ENCODE measurements at places on chromosomes 6 and 20.
A peak's percentile ranks its signal among the peaks of the same experiment; 100 is the strongest.

DNA sequence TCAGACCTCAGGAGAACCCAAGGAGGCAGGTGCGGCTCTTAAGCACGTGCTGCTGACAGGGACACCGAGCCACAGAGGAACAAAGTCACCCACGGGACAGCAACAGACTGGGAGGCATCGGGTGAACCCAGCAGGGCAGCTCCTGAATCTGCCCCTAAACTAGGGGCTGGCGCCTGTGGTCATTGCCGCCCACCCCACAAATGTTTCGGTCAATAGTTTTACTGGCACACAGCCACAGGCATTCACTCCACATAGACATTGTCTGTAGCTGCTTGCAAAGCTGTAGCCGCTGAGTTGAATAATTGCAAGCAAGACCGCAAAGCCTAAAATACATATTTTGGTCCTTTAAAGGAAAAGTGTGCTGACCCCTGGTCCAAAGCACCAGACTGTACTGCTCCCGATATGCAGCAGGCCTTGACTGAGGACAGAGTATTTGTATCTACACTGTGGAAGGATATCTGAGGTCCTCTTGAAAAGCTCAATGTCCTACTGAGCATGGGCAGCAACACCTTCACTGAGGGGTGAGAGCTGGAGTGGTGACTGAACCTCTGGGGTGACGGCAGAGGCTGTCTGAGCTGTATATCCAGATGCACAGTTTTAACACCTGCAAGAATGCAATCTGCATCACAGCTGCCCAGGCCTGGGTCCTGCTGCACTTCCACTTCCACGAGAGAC is 310.3 kb downstream of the THBS2 start:
- DNase-seq: no peak

DNA sequence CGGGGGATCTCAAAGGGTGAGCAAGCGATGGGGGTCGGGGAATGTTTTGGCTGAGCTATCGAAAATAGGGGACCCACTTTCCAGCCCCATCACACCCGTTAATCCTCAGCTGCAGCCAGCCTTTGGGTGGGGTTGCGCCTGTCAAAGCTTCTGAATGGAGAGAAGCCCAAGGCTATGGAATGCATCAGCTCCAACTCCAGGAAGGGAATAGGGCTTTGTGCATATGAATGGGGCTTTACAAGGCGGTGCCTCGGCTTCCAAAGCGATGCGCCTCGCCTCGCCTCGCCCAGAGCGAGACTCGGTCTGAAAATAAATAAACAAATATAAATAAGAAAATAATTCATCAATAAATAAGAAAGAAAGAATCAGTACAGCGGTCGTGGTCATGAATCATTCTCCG is 751.4 kb upstream of the DEFB115 start:
- no peak for DNase-seq

DNA sequence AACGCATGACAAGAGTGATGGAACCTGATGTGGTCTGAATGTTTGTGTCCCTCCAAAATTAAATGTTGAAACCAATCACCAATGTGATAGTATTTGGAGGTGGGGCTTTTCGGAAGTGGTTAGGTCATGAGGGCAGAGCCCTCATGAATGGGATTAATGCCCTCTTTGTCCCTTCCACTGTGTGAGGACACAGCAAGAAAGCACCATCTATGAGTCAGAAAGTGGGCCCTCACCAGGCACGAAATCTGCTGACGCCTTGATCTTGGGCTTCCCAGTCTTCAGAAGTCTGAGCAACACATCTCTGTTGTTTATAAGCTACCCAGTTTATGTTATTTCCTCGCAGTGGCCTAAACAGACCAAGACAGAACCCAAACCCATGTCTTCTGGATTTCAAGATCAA is 244.0 kb upstream of the JAG1 start:
- no peak for DNase-seq

GRCh38 chr6:63441266-63441956 is 121.6 kb upstream of the LGSN start:
- DNase-seq: no peak

DNA sequence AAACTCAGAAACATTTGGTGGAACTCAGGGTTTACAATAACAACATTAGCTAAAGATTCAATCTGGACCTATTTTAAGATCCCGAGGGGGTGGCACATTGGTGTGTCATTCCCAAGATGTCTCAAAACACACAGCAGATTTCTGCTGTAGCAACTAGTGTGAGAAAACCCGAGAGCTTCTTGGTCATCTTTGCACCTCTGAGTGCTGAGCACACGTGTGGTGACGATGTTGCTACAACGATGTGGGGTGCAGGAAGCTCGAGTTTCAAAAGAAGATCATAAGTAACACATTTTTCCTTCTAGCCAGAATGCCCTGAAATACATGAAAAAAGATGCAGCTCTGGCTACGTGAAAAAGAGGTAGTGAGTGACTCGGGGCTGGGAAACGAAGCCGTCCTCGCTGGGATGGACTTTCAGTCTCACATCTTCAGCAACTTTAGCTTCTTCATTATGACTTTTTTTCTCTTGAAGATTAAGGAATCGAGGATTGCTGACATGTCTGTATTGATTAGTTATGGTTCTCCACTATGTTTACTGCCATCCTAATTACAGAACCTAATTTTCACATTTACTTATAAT is 1.5 kb downstream of the RAMACL start:
- DNase-seq: no peak

- DNase-seq: no peak
Observed at GRCh38 chr6:40152701-40153436, 218.6 kb upstream of the MOCS1 start.

- DNase-seq: no peak
Observed at GRCh38 chr6:44271406-44271723, 1.1 kb downstream of the TMEM151B start.

GRCh38 chr20:36439040-36439730 is 102.1 kb upstream of the MYL9 start:
- DNase-seq: peak; percentile 50

GRCh38 chr6:113461153-113461932 is 395.8 kb upstream of the MARCKS start:
- DNase-seq: no peak

DNA sequence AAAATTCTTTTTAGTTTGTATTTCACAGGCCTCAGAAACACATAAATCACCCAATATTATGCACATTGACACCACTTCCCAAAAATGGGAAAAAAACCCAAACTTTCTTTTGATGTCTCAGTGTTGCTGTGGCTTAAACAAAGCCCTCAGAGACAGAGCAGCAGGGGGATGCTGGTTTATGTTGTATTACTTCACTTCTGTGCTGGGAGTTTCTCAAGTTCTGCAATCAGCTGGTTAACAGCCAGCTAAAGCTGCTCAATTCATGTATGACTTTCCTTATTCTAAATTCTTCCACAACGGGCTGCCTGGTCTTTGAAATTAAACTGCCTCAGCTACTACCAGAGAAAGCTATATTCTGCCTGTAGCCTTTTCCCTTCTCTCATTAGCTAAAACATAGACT is 5.6 kb downstream of the FILIP1 start:
- DNase-seq: no peak

- no peak for DNase-seq
Observed at GRCh38 chr6:25541228-25541627, 110.8 kb upstream of the SCGN start.

GRCh38 chr20:41405436-41405835 is 38.8 kb upstream of the EMILIN3 start:
- no peak for DNase-seq

GRCh38 chr20:49676581-49677291 is 36.9 kb downstream of the B4GALT5 start:
- DNase-seq: peak; percentile 39

GRCh38 chr6:46393161-46393939 is 97.9 kb downstream of the RCAN2 start:
- DNase-seq: no peak

- DNase-seq: no peak
Observed at GRCh38 chr6:117481926-117482239, 591 bp upstream of the DCBLD1 start.

- DNase-seq: no peak
Observed at GRCh38 chr6:155473741-155474140, 18.1 kb upstream of the NOX3 start.

- no peak for DNase-seq
Observed at GRCh38 chr6:6996124-6996523, 111.6 kb upstream of the RREB1 start.

DNA sequence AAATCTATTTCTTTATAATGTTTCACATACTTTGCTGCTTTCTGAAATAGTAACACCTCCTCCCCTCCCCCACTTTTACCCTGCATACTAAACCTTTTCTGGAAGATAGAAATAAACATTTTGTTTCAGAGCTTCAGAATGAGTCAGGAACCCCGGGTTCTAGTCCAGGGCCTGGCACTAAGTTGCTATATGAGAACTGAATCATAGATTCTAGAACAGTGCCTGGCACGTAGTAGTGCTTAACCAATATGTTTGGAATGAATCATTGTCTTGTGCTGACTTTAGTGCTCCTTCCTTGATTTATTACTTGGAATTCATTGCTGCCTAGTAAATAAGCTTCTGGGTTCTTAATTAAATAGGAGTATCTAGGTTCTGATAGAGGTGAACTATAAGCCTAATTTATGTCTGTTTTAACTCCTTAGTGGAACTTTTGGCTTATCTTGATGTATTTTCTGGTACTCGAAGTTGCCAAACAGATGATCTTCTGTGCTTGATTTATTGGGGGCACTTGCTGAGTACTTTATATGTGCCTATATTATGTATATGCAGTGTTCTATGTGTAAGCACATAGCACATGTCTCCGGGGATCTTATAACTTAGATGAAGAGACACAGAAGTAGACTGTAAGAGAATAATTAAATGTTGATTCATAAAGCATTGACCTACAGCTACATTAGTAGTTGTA is 18.6 kb downstream of the TAB2 start:
- peak; percentile 51 for DNase-seq

DNA sequence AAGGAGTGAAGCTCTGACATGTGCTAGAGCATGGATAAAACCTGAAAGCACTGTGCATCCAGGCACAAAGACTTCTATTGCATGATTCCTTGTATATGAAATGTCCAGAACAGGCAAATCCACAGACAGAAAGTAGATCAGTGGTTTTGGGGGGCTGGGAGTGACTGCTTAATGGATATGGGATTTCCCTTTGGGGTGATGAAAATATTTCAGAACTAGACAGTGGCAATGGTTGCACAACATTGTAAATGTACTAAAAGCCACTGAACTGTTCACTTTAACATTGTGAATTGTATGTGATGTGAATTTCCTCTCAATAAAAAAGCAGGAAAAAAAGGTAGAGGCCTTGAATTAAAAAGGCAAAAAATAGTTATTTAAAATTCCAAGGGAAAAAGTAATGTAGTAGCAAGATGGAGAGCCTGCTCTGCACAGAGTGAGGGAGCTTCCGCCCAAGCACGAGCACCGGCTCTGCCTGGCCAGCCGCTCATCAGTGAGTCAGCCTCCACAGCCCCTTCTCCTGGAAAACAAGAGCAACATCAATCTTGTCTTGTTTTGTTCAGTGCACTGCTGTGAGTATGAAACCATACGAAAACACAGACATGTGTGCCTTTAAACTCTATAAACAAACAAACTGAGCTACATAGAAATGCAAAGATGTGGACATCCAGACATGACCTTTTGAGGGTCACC is 74.6 kb upstream of the THBS2 start:
- no peak for DNase-seq

DNA sequence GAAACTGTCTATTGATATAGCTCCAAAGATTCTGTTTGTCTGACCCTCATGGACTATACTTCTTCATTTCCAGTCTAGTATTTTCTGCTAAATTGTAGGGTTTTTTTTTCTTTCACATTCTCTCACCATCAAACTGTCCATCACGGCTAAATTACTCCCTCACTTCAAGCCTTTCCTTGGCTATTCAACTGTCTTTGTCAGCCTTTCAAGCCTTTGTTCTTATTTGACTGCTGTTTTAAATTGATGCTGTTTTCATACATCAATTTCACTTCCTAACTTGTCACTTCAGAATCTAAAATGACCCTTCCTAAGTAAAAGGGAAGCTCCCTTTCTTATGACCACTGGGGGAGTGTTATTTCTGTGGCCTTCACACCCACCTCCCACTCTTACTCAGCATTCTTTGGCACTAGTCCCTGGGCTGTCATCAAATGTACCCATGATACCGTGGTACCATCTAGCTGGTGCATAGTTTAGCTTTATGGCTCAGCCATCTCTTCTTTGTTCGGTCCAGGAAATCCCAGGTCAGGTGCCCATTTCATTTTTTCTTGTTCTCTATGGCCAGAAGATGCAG is 8.6 kb downstream of the GJA1 start:
- no peak for DNase-seq

GRCh38 chr6:75386050-75386770 is 101.6 kb upstream of the TMEM30A start:
- no peak for DNase-seq

GRCh38 chr6:151073146-151073545 is 166.6 kb upstream of the AKAP12 start:
- DNase-seq: no peak

DNA sequence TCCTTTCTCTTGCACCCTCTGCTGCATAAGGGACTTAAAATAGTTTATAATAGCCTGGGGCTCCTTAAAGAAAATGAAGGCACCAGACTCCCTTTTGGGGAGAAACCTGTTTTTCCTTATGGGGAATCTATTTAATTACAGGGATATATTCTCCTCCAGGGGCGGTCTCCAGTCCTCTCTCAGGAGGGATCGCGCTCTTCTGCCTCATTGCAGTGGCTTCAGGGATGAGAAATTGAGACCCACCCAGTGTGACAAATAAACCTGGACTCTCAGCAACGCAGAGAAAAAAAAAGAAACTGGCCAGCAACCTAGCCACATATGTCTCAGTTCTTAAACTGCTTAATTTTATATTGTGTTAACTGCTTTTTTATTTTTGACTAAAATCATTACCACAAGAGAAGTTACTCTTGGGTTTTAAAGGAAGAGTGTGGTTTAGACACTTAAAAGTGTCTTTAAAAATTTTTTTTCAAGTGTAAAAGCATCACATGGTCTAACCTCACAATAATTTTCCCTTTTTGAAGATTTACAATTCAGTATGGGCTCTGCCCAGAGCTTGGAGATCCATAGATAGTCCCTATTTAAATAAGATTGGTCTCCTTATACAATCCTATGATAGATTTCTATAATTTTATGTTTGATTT is 11.7 kb upstream of the GOPC start:
- no peak for DNase-seq

DNA sequence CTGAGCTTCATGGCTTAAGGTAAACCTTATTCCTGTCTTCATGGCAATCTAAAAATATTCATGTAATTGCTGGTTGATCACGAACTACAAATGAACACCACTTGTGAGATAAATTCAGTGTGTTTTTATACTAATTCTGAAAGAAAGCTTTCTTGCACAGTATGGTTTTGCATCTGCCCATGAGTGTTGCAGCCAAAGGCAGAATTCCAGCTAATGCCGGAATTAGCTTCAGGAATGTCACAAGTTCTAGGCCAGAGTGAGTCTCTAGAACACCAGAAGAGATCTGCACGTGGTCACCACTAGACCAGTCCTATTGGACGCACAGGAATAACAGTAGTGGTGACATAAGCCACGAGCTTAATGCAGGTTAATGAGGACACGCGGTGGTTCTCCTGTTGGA is 223.7 kb downstream of the CDH4 start:
- DNase-seq: no peak

DNA sequence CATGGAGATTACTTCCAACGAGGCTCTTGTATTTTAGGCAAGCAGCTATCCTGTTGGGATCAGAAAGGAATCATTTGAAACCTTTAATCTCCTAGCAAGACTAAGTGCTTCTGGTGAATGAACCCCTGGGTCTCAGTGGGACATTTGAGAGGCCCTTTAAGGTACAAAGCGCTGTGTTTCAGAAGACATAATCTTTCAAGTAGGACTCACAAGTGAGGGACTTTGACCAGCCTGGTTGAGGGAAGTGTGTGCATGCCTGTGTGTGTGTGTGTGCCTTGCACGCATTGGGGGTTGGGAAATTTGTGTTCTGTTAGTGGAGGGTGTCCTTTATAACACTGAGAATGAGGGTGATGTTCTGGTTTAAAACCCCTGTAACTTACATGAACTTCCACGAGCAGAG is 64.4 kb upstream of the KCNG1 start:
- DNase-seq: no peak

Data from activated CD4-positive, alpha-beta T cell treated with anti-CD3 and anti-CD28 coated beads for 4 hours (primary cell).